ENCODE measurements at places on chromosomes 4 and X.

GRCh38 chr4:80611678-80611979, 276.1 kb downstream of the CFAP299 start:
- DNase-seq = no peak

GRCh38 chr4:68569466-68570121, 6.5 kb downstream of the UGT2B17 start:
- no peak for DNase-seq

DNA sequence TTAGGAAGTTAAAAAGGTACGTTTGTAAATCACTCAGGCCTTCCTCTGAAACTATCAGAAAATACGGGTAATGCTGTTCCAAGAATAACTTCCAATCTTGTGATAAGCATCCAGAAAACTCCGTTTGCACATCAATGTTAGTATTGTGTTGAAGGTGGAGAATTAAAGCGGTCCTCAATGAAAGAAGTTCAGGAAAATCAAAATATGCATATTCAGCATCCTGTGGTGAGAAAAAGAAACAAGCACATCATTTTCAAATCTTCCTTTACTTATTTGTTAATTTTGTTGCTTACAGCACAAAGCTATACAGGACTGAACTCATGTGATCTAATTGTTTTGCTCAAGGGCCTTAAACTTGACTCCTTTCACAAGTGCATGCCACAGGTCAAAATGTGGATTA, 18.5 kb downstream of the DDX60L start:
- no peak for DNase-seq

- no peak for DNase-seq
Measured at GRCh38 chr4:81736324-81736723, 264.6 kb upstream of the RASGEF1B start.

DNA sequence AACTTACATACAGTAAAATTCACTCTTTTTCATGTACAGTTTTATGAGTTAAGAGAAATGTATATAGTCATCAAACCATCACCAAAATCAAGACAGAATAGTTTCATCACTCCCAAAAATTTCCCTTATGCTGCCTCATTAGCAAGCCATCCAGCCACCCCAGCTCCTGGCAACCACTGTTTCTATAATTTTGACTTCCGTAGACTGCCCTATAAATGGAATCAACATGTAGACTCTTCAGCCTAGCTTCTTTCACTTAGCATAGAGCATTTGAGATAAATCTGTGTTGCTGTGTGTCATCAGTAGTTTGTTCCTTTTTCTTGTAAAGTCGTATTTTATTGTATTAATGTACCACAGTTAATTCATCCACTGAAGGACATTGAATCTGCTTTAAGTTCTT, 23.2 kb downstream of the HDX start:
- DNase-seq = no peak

DNA sequence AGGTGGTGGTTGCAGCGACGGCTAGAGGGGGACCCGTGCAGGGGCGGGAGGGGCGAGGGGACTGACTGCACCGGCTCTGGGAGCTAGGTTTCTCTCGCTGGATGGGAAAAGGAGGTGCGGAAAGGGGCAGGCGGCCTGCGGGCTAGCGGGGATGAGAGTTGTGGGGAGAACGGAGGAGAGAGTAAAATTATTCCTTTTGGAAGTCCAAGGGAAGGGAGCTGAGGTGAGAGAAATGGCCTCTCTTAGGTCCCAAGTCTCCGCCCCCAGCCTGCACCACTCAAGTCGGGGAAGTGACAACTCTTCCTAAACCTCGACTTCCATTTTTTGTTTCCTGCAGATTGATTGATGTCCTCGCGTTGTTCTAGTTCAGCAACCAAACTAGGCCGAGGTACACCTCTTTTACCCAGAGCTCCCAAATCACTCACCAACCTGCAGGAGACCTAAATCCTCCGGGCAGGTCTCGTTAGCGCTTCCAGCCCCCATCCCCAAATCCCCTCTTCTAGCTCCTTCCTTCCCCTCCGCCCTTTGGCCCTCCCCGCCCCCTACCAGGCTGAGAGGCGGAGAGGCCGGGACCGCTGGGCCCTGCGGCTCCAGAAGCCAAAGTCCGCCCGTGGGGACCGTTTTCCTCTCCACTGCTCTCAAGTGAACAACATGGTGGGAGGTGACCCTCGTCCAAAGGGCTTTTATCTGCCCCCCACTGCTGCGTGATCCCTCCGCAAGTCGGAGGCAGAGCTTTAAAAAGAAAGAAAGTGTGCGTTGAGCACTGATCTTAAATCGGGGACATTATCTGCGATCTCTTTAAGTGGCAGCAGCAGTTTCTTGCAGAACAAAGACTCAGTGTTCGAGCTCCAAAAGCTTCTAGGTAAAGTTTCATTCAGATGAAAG, 7.3 kb downstream of the PITX2 start:
- no peak for DNase-seq

- DNase-seq = no peak
Measured at GRCh38 chr4:2408401-2408958, 10.0 kb downstream of the ZFYVE28 start.

GRCh38 chr4:11791797-11792196, 363.1 kb upstream of the HS3ST1 start:
- DNase-seq = no peak

DNA sequence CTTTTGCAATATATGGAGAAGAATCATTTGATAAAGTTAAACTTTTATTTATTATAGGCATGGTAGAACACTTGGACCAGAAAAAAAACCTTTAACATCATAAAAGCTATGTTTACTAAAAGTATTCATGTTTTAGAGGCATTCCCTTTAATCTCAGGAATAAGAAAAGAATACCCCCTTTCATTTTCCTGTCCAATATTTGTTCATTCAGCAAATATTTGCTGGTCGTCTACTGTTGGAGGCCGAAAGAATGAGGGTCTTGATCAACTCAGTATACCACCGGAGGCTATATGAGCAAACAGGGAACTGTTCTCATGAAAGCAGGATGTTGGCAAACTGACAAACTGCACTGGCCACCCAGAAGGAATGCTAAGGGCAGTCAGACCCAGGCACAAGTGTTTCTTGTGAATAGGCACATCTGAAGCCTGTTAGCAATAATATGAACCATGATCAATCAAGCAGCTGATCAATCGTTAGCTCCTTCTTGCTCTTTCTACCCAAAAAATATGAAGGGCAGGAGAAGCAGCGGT, 480.8 kb upstream of the FAT1 start:
- no peak for DNase-seq

DNA sequence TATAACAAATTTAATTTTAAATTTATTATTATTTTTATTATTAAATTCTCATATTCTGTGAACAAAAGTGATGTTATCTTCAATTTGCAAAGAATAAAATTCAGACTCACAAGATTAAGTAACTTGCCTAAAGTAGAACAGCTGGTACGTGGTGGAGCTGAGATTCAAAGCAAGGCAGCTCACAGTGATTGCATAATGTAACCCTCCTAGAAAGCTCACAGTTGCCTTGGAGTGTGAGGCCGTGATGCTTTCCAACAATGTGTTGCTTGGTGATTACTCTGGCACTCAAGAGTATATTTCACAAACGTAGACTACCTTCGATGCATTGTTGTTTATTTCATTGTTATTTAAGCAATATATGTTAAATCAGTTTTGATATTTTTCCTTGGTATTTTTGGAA, 1039.2 kb upstream of the PABPC4L start:
- no peak for DNase-seq

DNA sequence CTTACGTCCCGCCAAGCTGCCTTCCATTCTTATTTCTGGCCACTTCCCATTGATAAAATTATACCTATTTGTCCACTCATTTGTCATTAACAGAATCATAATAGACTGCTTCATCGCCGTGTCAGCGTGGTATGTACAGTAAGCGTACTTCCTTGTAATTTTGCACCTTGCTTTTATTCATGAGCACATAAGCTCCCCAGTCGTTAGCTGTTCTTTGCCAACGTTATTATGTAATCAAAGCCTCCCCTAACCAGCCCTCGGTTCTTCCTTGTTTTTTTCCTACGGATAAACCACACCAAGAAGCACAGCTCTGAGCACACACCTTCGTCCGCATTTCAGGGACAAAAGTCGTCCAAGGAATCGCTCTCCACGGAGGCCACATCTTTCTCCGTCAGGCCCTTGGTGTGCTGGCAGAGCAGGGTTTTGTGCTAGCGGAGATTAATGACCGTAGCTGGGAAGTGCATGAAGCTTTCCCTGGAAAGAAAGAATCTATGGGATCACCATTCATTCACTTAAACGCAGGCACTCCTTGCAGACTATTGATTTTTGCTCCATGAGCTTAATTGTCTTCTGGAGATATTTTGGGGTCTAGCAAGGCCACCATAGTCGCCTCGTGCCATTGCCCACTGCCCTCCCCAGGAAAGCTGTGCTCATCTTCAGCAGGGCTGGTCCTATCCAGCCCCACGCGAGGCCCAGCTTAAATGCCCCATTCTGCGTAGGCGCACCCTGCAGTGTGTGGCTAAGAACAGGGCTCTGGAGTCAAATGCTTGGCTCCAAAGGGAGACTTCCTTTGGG, 200.9 kb upstream of the PSAPL1 start:
- DNase-seq = no peak

- no peak for DNase-seq
Measured at GRCh38 chrX:65488495-65488894, 46.1 kb downstream of the LAS1L start.

- no peak for DNase-seq
Measured at GRCh38 chrX:139890991-139891700, 41.7 kb downstream of the ATP11C start.

DNA sequence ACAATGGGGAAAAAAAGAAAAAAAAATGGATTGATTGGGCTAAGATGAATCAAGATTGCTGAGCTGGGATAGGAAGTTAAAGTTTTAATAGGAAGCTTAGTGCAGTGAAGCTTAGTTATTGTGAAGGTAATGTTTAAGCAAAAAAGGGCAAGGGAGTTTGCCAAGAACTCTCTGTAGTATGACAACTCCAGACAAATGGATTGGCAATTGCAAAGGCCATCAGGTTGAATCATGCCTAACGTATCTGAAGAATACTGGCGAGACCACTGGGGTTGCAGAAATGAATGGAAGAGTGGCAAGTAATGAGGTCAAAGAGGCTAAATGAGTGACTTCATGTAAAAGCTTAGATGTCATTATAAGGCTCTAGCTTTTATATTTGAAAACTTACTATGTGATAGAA, 1654.0 kb downstream of the PCDH7 start:
- DNase-seq = no peak

- DNase-seq = no peak
Measured at GRCh38 chr4:93501946-93502345, 326.6 kb upstream of the ATOH1 start.

DNA sequence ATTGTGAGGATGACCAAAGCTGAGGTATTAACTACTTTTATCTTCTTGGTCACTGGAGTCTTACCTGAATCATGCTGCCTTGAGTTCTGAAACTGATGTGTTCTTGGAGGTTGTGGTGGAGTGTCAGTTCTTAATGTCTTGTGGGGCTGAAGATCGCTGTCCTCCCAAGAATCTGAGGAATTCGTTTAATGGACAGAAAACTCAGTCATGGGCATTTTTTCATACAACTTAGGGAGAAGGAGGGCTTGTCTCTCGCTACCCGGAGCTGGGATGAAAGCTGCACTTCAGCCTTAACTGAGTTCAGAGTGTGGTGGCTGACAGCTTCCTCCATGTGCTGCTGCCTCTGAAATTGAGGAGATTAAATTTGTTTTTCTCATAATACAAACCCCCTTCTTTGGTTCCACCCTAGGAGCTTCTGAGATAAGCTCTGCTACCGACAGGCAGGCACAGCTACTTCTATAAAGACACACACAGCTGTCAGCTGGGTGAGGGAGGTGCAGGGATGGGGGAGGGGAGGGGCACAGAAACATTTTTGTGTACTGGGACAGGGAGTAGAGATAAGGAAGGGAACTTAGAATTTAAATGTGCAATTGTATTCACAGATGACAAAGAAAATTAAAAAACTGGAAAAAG, 30.8 kb downstream of the RBBP7 start:
- no peak for DNase-seq

- no peak for DNase-seq
Measured at GRCh38 chr4:37562592-37562991, 123.6 kb downstream of the RELL1 start.

GRCh38 chr4:83062739-83063138, 27.8 kb downstream of the COPS4 start:
- DNase-seq = no peak

DNA sequence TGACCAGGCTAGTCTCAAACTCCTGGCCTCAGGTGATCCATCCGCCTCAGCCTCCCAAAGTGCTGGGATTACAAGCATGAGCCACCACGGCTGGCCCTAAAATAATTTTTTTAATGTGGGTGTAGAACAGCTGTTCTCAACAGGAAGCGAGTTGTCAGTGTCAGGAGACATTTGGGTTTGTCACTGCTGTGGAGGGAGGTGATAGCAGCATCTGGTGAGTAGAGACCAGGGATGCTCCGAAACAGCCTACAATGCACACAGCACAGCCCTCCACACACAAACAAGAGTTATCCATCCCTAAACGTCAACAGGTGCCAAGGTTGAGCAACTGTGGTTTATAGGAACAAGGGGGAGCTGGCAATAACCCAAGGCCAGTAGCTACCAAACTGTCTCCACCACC, 243.4 kb upstream of the STS start:
- no peak for DNase-seq

DNA sequence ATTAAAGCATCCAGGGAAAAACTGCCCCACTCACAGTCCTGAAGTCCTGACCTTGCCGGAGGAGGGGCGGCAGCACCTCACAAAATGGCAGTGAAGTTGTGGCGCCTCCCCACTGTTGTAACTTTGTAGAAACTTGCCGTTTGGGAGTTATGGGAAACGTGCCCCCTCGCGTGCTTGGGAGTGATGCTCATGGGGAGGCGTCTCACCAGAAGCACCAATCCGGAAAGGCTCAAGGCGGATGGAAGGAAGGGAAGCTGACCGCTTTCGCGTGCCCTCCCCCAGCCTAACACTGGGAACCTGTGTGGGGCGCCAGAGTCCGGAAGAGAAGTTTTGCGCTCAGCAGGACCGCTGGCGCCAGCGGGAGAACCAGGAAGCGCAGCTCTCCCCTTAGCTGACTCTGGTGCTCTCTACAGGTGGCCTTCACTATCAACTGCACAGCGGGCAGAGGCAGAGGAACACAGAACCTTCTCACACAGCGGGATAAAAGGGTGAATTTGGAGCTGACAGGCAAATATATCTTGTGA, at the start of the genes CT45A10 and SAGE1:
TSS of gene CT45A10 (minus strand) at position 151 of the 524 bp plus-strand sequence. CDS start 8,100 bp downstream, outside the sequence.
TSS of gene SAGE1 (plus strand) at position 423 of the 524 bp plus-strand sequence. CDS start 2,527 bp downstream, outside the sequence.
- no peak for DNase-seq

DNA sequence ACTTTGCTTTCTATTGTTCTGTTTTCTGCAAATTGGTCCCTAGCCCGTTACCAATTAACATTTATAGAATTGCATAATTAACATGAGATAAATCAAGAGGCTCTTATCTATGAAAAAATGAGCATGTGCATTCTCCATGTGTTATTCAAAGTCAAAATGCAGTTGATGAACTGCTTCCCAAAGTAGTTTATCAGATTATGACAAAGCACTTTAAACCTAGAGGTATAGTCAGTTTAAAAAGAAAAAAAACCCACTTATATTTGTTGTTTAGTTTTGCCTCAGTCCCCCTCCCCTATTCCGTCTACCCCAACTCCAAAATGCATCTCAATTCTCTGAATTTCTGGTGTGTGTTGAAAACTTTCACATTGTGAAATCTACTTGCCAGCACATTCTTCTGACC, 119.5 kb downstream of the ATXN3L start:
- no peak for DNase-seq

Data from activated T-helper 9 cell treated with anti-CD3 and anti-CD28 coated beads, Interleukin-2, amount 50 U/mL, for 16 hours (primary cell).